ENCODE measurements at places on chromosomes 3 and 15. TPM values are rescaled to one million over a fixed set of nuclear protein-coding genes. Genes with fewer than 3 reads are reported as not detected.
A peak's percentile ranks its signal among the peaks of the same experiment; 100 is the strongest.

DNA sequence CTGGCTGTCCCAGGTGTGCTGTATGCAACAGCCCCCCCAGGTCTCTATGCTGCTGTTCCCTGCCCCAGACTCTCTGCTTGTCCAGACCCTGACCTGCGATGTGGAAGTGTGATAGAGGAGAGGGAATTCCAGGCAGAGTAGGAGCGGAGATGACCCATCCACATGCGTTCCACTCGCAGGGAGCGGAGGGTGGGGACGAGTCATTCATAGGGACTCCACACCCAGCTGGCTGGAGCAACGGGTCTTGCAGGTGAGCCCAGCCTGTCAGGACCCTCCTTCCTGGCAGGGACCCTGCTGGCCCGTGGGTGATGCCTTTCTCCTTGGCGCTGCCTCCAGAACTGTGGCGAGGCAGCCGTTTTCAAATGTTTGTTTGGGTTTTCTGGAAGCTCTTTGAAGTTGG is 58.8 kb downstream of the CEMIP start:
- DNase-seq = no peak

DNA sequence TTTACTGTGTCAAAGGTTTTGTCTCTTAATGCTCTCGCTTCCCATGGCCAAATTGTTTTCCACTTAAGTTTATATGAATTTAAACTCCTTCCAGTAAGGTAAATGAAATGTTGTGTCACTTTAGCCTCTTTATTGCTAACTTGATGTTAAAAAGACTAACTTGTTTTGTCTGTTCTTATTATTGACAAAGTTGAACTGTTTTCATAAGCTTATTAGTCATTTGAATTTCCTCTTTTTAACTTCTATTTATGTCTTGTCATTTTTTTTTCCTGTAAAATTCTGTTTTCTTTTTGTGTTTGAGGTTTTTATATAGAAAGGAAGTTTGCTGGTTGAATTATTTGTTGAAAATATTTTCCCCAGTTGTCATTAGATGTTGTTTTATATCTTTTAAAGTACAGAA is 25.8 kb downstream of the FAM98B start:
- no peak for DNase-seq

DNA sequence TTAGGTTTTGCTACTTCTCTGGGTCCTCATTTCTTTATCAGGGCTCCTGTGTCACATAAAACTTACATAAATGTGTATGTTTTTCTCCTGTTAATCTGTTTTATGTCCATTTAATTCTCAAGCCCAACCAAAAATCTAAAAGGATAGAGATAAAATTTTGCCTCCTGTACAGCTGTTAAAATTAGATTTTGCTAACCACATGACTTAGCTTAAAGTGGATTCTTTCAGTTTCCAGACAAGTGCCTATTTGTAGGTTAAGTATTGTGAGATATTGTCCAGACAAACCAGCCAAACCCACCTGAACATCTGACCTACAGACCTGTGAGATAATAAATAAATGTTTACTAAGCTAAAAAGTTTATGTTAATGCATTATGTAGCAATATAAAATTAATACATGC is 465.5 kb downstream of the SI start:
- no peak for DNase-seq

DNA sequence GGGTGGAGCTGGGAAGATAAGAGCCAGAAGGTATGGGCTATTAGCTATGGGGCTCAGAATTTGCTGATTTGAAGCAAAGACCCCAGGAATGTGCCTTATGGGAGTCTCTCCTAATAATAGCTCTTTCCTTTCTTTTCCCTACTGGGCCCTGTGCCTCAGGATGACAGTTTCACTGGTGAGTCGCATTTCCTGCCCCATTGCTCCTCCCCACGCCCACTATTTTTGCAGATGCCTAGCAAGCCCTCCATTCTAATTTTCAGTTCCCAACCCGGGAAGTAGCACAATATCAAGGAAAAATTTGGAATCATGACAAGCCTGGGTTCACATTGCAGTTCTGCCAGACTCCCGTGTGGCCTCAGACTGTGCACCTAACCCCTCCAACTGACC is 583 bp downstream of the IL17RE start:
- peak; percentile 85 for DNase-seq

DNA sequence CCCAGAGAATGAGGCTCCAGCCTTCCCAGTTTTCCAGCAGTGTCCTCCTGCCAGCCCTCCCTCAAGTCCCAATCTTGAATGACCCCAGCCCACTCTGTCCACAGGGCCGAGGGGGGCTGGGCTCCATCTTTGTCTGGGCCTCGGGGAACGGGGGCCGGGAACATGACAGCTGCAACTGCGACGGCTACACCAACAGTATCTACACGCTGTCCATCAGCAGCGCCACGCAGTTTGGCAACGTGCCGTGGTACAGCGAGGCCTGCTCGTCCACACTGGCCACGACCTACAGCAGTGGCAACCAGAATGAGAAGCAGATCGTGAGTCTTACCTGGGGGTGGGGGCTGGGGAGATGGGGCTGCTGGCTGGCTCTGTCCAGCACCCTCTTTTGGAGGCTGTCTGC is 5.6 kb upstream of the FES start:
- no peak for DNase-seq

- DNase-seq = no peak
Observed at GRCh38 chr3:34405159-34405558, 606.7 kb downstream of the PDCD6IP start.

GRCh38 chr3:13301286-13301987 is 118.7 kb downstream of the NUP210 start:
- peak; percentile 75 for DNase-seq

The CACNA1D gene
- not detected for polyA plus RNA-seq

The C2CD4A gene
- polyA plus RNA-seq = not detected

The B2M gene
- 3,590 TPM for polyA plus RNA-seq

GRCh38 chr15:83970295-83970890 is 265.2 kb upstream of the GOLGA6L4 start:
- no peak for DNase-seq

DNA sequence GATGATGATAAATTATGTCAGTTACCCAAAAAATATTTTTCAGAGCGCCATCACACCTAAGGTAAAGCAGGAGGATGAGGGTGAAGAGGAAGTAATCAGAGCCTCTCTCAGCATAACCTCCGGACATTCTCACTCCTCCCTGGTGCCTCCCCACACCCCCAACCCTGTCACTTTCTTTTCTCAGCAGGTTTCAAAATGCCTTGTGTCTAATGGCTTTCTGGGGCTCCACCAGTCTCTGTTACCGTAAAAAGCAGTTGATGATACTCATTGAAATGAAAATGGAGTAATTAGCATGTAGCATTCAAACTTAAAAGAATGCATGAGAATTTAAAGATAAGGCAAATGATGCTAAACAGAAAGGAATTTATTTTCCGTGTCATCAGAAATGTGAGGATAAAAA is 180.0 kb downstream of the ERC2 start:
- no peak for DNase-seq

GRCh38 chr3:114404590-114404989 is 110.8 kb downstream of the TIGIT start:
- DNase-seq = peak; percentile 70

DNA sequence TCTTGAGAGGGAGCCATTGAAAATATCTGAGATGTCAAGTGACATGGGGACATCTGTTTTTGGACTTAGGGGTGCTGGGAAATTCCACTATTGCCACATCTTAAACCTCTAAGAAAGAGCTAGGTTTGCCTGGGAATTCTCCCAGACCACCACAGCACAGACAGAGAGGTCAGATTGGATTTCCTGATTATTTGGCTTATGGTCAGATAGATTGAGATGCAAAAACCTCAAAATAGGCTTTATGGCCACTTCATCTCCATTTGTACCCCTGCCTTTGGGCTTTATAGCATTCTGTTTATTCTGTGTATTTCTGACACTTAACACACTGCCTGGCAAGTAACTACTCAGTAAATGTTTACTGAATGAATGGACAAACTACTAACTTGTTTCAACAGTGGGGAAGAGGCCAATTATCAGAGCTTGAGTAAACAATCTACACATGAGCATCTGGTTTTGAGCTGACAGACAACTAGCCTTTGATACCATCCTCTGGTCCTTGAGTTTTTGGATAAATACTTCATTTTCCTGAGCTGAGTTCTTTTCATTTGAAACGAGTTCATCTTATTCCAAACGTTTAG is 81.8 kb downstream of the TP63 start:
- peak; percentile 14 for DNase-seq

The ZNF660 gene
- 0.54 TPM for polyA plus RNA-seq

- peak; percentile 95 for DNase-seq
Observed at GRCh38 chr3:158160958-158161357, 51.1 kb downstream of the RSRC1 start.

The IMPG2 gene
- polyA plus RNA-seq = not detected

The CCDC80 gene
- polyA plus RNA-seq = 2,264 TPM

DNA sequence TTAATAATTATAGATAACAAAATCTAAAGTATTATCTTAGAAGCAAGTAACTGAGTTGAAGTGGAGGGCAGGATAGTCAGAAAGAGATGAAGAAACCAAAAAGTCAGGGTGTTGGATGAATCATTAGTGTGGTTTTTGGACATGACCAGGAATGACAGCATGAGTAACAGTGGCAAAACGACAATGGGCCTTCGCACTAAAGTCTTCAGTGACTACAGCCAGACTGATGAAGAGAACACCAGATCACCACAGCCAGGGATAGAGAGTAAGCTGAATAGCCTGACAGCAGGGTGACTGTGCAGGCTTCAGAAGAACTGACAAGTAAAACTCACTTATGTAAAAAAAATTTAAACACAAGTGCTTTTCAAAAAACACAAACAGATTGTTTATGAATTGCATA is 96.0 kb upstream of the MELTF start:
- DNase-seq = peak; percentile 82

DNA sequence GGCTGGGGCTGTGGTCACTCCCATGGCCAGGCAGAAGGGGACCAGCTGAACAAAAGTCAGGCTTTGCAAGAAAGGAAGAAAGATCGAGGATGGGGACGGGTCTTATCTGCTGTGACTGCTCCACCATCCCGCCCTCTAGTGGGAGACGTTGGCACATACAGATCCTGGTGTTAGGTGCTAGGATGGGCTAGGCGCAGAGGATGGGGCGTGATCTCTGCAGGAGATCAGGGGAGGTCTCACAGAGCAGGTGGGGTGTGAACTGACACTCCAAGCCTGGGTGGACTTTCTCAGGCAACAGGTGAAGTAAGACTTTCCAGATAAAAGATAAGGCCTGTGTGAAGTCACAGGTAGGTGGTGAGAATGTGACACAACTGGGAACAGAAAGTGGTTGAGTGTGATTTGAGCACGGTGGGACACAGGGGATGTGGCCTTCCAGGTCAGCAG is 141.9 kb upstream of the SMAD3 start:
- peak; percentile 20 for DNase-seq

The AMT gene
- polyA plus RNA-seq = 1.7 TPM

DNA sequence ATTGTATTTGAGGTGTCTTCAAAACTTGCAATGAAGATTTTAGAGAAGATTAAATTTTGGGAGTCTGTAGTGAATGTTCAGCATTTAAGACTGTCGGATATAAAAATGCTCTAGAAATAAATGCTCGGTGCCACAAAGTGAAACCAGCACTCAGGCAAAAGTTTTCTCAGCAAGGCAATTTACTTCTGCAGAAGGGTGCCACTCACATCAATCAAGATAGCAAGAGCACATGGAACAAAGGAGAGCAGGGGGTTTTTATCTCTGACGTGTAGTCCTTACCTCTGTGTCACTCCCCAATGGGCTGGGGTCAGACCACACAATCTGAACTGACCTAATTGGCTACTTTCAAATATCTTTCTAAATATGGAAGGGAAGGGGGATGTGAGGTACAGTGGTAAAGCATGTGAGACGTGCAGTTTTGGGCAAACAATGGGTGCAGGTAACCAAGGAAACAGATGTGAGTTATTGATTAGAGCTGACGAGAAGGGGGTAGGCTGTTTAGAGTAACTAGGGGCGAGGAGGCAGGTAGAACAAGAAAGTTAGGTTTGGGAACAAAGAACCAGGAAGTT is 23.4 kb upstream of the FXR1 start:
- DNase-seq = no peak

DNA sequence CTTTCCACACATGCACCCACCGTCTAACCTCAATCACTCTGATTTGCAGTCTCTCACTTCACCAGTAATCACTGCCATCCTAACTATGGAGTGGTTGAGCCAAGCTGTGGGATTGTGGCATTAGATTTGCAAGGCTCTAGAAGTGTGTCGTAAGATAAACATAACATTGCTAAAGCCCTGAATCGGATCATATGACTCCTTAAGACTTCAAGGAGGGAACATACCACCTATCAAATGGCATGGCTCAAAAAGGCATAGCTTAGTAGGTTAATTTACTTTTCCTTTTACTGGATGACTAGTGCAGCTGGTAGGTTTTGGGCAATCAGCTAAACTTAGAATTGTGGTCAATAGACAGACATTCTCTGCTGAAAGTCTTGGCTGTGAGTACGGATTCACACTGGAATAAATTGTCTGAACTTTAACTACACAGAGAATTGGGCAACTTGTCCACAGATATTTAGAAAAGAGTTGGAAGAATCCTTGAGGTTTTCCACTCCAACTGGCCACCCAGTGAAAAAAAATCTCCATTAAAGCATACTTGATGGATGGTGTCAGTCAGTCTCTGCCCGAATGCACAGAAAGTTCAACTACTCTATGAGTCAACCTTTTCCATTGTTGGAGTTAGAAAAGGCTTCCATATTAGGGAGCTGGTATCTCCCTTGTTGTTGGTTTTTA is 476.7 kb upstream of the CBLB start:
- DNase-seq = peak; percentile 94

The PRR23B gene
- polyA plus RNA-seq = not detected

- no peak for DNase-seq
Observed at GRCh38 chr15:38565287-38565670, 665 bp upstream of the RASGRP1 start.
